HL-60 (cell line): ENCODE measurements at places on chromosomes 5 and 9.

DNA sequence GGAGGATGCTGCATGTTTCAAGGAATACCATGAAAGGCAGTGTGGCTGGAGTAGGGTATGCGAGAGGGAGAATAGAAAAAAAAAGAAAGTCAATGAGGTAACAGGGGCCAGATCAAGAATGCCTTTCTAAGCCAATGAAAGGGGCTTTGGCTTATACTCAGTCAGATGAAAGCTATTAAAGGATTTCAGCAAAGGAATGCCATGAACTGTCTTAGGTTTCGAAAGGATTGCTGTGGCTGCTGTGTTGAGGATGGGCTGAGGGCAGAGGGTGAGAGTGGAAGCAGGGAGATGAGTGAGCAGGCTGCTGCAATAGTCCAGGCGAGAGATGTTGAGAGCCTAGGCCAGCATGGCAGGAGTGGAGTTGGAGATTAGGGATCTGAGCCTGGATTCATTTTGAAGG is 135.4 kb upstream of the CKMT2 start:
- DNase-seq, result no peak

DNA sequence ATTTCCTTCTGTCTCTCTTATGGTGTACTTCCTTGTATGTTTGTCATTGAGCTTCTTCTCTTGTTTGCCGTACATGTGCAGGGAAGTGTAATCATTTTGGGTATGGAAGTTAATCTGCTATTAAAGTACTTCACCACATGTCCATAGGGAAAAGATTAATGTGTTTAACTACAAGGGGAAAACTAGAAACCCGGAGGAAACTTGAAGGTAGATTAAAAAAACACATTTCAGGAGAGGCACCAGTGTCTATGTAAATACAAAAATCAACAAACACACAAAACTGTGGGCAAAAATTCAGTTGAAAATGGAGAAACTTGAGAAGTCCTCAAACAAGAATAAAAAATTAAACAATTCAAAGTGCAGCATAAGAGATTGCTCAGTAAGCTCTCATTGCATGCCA is 166.4 kb downstream of the PBX3 start:
- DNase-seq, result no peak

DNA sequence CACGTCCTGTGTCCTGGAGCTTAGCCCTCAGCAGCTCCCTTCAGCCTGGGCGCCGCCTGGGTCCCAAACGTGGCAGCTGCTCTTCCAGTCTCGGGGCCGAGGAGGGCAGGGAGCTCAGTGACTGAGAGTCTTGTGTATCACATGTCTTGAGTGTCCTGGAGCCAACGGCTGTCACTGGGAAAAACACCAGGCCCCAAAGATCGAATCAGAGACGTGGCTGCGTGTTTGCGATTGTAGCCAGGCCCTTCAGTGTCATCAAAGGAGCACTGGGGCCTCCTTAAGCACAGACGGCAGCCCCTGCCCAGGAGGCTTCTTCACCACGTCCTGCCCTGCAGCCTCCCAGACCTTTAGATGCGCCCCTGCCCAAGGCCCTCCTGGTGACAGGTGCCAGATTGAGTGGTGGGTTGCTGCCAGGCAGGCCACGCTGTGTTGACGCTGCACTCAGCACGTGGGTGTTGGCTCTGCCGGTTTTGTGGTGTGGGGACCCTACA is 5.7 kb upstream of the EXOC3 start:
- DNase-seq, result no peak

- DNase-seq, result no peak
Measured at GRCh38 chr5:90201923-90202322, 207.6 kb downstream of the CETN3 start.

DNA sequence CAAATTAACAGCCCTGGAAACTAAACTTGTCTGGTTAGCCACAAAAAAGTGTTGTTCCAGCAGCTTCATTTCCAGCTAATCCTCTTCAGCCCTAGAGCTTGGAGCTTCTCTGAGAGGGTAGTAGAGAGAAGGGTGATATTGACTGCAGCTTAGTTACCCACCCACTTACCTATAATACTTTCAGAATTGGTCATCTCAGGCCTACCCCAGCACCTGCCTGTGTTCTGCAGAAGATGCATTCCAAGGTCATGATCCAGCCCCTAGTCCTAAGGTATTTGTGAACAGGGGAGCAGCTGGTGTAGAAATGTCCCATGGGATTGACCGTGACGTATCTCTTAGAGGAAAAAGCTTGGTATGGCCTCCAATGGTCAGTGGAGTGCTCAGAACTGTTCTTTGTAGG is 289.0 kb downstream of the NR3C1 start:
- no peak for DNase-seq

DNA sequence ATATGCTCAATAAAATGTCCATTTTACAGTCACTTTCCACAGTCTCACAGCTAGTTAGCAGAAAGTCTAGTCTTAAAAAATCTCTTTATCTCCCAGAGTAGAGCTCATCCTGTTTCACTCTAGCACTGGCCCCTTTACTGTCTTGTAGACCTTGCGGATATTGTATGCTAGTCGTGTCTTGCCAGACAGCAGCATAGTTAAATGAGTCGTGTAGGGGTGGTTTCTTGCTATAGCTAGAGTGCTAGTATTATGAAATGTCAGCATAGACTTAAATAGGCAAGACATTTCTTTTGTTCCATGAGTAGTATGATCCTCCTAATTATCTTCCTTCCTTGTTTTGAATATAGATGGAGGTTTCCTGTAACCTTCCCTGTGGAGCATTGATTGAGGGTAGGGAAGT is 77.4 kb downstream of the C7 start:
- no peak for DNase-seq

GRCh38 chr5:58891086-58891970 is 308.5 kb downstream of the RAB3C start:
- peak; percentile 8 for DNase-seq

DNA sequence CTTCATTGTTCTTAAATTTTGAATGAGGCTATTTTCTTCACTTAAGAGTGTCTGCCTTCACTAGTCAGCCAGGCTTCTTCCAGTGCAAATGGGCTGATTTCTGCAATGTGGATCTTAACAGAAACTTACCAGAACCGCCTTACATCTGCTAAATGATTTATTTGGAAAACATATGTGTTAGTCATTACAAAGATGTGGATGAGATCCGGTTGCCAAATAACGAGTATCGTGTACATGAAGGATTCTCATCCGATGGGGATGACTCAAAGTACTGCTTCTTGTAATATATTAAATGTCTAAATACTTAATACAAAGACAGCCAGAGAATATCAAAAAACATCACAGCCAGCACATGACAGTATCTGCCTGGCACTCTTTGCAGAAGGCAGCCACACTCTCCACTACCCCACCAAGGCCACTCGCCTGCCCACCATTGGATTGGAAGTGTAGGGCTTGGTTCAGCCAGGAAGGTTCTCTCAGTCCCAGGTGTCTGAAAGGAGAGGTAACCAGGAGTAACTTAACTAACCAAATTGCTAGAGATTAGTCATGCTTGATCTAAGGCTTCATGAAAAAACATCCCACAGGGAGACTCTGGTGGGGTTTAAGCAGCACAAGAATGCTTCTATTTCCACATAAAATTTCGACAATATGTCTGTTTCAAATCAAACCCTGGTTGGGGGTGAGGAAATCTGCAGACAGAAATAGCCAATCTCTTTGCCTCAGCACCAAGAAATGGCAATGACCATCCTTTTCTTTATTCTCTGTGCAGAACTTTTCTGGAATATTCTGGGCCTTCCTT is 174.8 kb downstream of the GADD45G start:
- no peak for DNase-seq

- DNase-seq, result no peak
Measured at GRCh38 chr5:124718380-124718789, 28.1 kb downstream of the ZNF608 start.

- DNase-seq, result no peak
Measured at GRCh38 chr5:12648558-12648957, 744.3 kb upstream of the CTNND2 start.

DNA sequence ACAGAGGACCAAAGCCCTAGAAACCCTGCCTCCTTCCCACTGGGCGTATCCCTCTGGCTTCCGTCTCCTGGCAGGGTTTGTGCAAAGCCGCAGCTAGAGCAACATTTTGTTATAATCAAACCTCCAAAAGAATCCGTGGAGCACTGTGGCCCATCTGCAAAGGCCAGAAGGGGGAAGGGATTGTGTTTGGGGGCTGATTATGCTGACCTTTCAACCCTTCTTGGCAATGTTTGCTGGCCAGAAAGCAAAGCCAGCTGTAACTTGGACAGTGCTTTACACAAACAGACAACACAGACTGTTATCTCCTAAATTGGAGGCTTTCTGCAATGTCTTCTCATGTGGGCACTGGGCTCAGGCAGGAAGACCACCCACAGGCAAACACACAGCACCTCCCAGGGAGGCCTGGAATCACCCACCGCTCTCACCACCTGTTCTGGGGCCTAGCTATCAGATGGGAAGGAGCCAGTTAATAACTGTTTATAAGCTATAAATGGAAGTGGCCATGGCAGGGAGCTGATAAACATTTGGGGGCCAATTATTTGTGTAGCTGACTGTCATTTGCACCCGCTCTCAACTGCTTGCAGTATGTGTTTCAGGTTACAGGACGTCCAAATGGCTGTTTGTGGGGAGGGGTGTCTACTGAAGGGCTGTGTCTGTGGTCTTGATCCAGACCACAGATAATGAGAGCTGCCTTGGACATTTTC is 121.6 kb upstream of the ERCC6L2 start:
- DNase-seq, result no peak

GRCh38 chr5:40754381-40755092 is 1.2 kb downstream of the TTC33 start:
- DNase-seq, result no peak

- no peak for DNase-seq
Measured at GRCh38 chr5:173324115-173325001, 3.9 kb downstream of the STC2 start.

DNA sequence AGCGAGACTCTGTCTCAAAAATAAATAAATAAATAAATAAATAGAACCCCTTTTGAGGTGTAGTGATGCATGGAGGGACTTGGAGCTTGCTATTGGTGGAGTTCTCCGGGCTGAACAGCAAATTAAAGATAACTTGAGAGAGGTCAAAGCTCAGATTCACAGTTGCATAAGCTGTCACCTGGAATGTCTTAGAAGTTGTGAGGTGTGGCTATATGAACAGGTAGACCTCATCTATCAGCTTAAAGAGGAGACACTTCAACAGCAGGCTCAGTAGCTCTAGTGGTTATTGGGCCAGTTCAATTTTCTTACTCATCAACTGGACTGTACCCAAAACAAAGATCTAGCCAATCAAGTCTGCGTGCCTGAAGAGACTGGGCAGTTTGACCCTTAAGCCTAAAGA is 11.7 kb upstream of the STING1 start:
- no peak for DNase-seq

GRCh38 chr5:125660231-125660895 is 762.8 kb upstream of the GRAMD2B start:
- no peak for DNase-seq

DNA sequence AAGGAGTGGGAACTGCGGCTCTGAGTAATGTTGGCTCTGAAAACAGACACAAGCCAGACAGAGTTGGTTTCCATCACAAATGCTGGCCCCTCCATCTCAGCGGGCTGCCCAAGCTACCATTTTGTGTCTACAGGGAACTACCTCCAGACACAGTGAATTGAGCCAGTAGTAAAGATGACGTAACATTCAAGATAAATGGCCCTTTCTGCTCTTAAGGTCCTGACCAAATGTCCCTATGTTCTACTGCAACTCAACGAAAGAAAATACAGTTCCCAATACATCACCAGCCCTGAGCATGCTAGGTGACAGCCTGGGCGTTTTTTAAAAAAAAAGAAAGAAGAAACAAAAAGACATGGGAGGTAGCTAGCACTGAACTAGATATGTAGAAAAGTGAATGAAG is 227.8 kb upstream of the RASEF start:
- DNase-seq, result no peak

- DNase-seq, result no peak
Measured at GRCh38 chr5:80659106-80659505, 4.3 kb upstream of the DHFR start.

- no peak for DNase-seq
Measured at GRCh38 chr9:33014665-33015014, 10.4 kb upstream of the DNAJA1 start.

DNA sequence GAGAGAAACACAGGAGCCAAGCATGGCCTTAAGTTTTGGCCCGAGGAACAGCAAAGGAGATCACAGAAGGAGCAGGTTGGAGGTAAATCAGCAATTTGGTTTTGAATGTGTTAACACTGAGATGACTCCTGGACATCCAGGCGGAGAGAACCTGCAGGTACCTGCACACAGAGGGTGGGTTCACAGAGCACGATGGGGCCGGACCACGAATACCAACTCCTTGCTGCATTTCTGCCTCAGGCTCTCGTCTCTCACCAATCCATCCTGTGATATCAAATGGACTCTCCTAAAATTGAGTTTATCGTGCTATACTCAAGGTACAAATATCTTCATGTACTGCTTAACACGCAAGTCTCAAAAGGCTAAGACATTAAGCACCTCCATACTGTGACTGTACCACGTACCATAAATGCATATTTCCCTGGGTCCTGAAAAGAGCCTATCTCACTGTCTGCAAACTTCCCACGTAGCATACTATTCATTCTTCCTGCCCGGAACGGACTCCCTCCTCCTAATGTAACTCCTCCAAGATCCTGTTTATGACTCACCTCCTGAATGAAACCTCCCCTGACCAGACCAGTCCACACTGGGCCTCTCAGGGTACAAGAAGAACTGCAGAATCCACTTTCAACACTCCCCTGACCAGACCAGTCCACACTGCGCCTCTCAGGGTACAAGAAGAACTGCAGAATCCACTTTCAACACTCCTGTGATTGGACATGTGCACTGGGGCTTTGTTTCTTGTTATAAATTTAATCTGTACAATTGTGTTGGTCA is 380.8 kb upstream of the RFX3 start:
- no peak for DNase-seq

DNA sequence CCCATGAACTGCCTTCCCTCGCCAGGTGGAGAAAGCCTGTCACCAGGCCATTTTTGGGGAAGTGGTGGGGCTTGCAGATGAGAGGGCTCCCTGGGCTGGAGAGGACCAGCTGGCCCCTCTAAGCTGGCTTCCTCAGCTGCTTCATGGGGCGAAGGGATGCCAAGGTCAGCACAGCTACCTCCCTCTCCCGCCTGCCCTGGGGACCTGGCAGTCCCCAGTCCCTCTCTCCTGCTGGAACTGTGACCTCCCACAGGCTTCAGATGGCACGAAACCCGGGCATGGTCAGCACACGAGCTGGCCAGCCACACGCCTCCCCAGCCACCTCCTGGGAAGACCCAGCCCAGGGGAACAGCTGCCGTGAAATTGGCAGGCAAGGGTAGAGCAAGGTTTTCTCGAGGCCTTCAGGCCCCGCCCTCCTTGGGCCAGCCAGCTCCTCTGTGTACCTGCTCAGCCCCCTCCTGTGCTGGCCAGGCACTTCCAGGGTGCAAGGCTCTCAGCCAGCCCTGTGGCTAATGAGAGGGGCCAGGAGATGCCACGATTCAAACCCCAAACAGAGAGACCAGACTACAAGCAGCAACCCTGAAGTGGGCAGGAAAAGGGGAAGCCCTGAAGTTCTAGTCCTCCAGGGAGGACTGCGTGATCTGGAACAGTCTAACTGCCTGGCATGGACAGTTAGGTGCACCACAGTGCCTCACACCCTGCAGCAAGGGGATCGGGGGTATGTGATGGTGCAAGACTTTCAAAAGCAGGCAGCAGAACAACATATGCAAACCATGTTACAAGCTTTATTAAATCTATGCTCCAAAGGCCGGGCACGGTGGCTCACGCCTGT is 12.9 kb downstream of the PLPP7 start:
- DNase-seq, result no peak

- no peak for DNase-seq
Measured at GRCh38 chr9:87742813-87743428, 17.0 kb downstream of the CTSL start.

- DNase-seq, result no peak
Measured at GRCh38 chr9:98897745-98898144, 46.0 kb upstream of the COL15A1 start.
